ENCODE measurements at places on chromosomes 12 and 14. TPM values are rescaled to one million over a fixed set of nuclear protein-coding genes. Genes with fewer than 3 reads are reported as not detected.

Gene PDE3A
- total RNA-seq, result 72.1 TPM

Gene ARMH4
- 44.6 TPM for total RNA-seq

Gene ADCY6
- 50.1 TPM for total RNA-seq

Gene DBX2
- total RNA-seq, result 0.22 TPM

Gene FZD10
- 4.5 TPM for total RNA-seq

Gene CLEC14A
- total RNA-seq, result 27.9 TPM

Gene LRFN5
- 28.9 TPM for total RNA-seq

Gene CCDC177
- 3.7 TPM for total RNA-seq

Gene KRT80
- 1.6 TPM for total RNA-seq

Gene ACYP1
- 31.5 TPM for total RNA-seq

Gene CLEC12A
- total RNA-seq, result 3.4 TPM

Gene SEL1L
- total RNA-seq, result 65.0 TPM

Gene LHX5
- not detected for total RNA-seq

Gene KLRG1
- total RNA-seq, result 6.7 TPM

Gene DNAI7
- total RNA-seq, result 7.8 TPM

Gene MYL6
- total RNA-seq, result 753 TPM

Gene NEUROD4
- 367 TPM for total RNA-seq

Gene DIO2
- 21.3 TPM for total RNA-seq

Gene FOXN4
- 3.4 TPM for total RNA-seq

Gene PRPF39
- 96.4 TPM for total RNA-seq

Gene PLD4
- 3.1 TPM for total RNA-seq

Gene BLOC1S1
- total RNA-seq, result 95.7 TPM

Gene TAS2R7
- not detected for total RNA-seq

Gene AICDA
- 0.66 TPM for total RNA-seq

Gene SLC6A13
- total RNA-seq, result 37.5 TPM

Gene CCND2
- 122 TPM for total RNA-seq

Gene DEPDC4
- total RNA-seq, result 1.6 TPM

Gene SDSL
- 4.9 TPM for total RNA-seq

Gene RASAL1
- total RNA-seq, result 2.9 TPM

Gene LPAR5
- total RNA-seq, result 0.88 TPM

Gene IRAK3
- total RNA-seq, result 12.0 TPM

Gene CISTR
- not detected for total RNA-seq

Gene CIROP
- not detected for total RNA-seq

Gene CAMKK2
- total RNA-seq, result 26.2 TPM

Gene USP15
- total RNA-seq, result 171 TPM

Measured in camera-type eye (tissue), 1 donor.